Stimulated activated naive CD8-positive, alpha-beta T cell treated with anti-CD3 and anti-CD28 coated beads, Interleukin-15, amount 100 ng/mL, for 72 hours (primary cell): ENCODE measurements at places on chromosomes 13 and 19.

GRCh38 chr19:38031423-38031770, 124.4 kb downstream of the SIPA1L3 start:
- no peak for DNase-seq

DNA sequence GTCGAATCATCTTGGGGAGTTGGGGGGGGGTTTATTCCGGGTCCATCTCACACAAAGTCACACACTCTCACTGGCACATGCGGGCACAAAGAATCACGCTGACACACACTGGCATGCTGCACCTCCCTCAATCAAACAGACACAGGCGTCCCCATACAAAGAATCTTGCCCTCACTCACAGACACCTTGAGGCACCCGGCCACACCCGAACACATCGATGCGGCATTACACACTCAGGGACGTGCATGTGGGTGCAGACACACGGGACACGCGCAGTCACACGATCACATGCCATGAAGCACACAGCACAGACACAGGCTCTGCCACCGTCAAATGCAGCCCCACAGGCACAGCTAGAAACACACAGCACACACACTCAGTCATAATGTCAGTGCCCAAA, 7.8 kb downstream of the NFIX start:
- no peak for DNase-seq

DNA sequence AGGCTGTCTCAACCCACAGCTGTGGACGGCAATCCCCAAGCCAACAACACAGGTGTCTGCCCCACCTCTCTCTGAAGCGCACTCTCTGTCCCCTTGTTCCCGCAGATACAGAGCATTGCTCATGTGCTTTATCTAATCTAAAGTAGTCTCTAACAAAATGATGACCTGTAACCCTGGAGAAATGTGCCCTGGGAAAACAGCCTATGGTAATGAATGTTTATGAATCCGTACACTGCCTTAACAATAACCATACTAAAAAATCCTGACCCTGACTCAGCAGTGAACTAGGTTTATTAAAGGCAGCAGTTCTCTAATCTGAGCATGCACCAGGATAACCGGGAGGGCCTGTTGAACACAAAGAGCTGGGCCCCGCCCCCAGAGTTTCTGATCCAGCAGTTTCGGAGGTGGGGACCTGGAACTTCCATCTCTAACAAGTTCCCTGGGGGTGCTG, 50.7 kb upstream of the SLC15A1 start:
- DNase-seq, result no peak

DNA sequence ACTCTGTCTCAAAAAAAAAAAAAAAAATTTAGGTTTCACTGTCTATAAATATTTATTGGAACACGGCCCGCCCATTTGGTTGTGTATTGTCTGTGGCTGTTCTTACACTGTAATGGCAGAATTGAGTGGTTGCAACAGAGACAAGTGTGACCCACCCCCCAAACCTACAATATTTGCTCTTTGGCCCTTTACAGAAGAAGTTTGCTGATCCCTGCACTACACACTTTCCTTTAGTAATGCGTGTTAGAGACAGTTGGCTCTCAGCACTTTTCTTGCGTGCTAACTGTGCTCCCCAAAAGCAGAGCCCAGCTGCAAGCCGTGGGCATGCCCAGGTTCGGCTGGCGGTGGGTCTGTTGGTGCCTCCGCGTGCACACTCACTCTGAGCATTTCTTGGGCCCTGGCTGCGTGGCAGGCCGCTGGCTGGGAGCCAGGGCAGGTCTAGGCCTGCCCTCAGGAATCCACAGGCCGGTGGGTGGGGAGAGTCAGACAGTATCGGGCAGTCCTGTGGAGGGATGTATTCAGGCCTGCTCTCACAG, 72.6 kb downstream of the SIPA1L3 start:
- no peak for DNase-seq

- DNase-seq, result peak; percentile 61
Measured at GRCh38 chr19:23283925-23284324, 33.7 kb upstream of the ZNF724 start.

DNA sequence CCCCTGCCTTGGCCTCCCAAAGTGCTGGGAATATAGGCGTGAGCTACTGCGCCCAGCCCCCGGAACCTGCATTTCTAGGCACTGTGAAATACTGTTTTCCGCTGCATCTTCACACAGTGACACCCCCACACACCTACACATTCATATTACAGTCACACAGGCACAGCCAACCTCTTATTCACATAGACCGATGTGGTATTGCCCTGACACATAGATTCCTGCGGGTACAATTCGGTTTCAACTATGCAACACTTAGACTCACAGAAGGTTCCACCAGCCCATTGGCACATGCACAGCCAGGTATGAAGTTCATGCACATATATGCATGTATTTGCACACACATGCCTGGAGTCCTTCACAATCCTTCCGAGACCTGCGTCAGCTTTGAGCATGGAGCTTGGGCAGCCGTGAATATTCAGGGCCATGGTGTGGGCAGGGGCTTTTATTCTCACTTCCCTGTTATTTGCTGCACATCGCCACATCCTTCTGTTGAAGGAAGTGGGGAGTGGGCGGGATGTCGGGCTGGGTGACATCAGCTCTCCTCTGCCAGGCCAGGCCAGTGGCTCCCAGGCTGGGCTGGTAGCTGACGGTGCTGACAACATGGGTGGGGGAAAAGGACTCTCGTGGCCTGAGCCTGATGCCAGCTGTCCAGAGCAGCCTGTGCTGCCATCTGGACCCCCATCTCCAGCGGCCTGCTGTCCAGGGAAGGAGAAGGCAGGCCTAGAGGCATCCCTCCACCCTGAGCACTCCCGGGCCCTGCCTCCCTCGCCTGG, 5.4 kb upstream of the CDC37 start:
- DNase-seq, result no peak

DNA sequence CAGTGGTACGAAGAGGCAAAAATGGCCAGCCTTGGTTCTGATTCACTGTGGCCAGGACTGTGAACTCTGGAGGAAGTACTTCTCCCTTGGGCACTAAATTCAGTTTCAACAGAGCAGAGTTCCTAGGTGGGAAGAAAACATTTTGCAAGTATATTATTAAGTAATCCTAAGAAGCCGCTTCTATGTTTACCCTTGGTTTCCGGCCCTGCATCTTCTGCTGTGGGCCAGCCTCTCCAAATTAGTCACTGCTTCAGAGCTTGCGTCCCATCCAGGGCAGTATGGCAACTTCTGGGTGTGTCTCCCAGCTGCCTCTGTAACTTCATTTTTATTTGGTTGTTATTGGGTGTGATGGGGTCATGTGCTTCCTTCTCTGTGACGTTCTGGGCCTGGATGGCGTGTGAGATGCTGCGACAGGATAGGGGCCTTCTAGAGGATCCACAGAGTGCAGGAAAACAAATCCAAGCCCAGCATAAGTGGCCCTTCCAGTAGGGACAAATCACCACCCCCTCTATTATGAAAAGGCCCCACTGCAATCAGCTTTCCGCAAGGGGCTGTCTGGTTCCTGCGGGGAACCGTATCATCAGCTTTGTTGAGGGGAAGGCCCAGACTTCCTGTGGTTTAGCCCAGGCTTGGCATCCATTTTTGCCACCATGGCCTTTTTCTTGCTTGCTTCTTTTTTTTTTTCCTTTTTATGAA, 55.1 kb upstream of the C1QTNF9 start:
- peak; percentile 49 for DNase-seq

DNA sequence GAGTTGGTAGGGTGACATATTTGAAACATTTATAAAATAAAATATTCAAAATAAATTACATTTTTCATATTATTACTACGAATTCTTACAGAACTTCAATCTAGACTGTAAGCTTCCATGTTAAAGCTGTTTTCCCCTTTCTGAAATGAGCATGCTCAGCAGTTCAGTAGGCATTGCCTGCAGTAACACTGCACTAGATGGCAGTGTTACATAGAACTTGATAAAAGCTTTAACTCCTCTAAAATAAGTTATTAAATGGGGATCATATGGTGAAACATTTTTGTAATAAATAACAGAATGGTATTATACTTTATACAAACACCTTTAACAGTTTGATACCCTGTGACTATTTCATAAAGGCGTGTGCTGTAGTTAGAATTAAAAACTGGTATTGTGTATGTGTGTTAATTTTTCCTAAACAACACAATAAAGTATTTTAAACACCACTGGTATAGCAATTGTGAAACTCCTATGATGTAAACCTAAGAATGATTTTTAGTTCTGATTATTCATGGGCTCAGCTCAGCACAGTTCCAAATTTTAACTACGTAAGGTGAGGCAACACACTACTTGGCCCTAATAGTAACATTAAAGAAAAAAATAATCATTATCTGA, 11.6 kb upstream of the GPR18 start:
- no peak for DNase-seq

GRCh38 chr13:95438297-95438696, 114.2 kb upstream of the CLDN10 start:
- no peak for DNase-seq

DNA sequence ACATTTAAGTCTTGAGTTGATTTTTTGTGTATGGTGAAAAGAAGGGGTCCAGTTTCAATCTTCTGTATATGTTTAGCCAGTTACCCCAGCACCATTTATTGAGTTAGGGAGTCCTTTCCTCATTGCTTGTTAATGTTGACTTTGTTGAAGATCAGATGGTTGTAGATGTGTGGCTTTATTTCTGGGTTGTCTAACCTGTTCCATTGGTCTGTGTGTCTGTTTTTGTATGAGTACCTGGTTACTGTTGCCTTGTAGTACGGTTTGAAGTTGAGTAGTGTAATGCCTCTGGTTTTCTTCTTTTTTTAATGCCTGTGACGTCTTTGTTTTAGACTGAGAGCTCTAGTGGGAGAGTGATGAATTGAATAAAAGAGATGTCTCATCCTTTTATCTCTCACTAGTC, 83.2 kb downstream of the NBEA start:
- DNase-seq, result no peak

GRCh38 chr19:16025108-16026101, 50.9 kb upstream of the TPM4 start:
- no peak for DNase-seq

DNA sequence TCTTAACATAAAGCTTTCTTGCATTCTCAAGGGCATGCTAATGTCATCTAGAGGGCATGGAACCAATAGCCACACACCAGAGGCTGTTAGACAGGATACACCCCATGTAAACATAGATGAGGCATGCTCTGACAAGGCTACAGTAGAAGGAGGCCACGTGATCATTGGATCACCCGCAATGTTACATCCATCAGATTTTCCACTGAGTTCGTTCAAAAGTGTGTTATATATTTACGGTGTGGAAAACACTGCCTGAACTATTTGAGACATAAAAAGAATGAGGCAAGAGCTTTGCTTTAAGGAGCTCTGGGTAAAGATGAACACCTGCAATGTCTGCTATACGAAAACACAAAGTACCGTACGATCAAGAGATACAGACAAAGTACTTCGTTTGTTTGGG, 817.5 kb upstream of the SLC10A2 start:
- DNase-seq, result no peak

DNA sequence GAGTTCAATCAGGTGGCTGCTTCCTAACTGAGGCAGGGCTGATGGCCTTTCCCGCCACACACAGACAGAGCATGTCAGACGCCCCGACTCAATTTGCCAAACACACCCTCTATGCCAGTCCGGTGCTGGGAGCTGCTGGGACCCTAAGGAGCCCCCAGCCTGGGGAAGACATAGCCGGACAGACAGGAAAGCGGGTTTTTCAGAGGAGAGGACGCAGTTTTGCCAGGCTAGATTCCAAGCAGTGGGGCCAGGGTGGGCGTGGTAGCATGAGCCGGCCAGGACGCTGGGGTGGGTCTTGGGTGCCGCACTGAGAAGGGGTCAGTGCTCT, 19.8 kb downstream of the MAST3 start:
- no peak for DNase-seq

GRCh38 chr13:108407495-108407894, 138.0 kb downstream of the TNFSF13B start:
- DNase-seq, result no peak

DNA sequence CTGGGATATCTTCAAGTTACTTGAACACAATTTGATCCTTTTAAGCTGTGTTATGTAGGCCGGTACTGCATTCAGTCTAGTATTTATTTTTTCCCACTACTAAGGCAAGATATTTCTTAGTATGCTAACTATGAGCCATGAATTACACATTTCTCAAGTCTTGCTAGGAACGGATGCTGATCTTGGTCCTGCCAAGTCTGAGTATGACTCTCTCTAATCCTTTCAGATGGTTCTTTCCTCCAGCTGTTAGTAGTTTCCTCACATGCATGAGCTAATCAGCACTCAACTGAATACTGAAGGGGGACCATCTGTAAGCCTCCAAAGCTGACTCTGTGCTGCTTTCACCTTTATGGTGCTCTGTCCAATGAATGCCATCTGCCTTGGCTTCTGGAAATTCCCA, 460.3 kb downstream of the KCTD12 start:
- no peak for DNase-seq

DNA sequence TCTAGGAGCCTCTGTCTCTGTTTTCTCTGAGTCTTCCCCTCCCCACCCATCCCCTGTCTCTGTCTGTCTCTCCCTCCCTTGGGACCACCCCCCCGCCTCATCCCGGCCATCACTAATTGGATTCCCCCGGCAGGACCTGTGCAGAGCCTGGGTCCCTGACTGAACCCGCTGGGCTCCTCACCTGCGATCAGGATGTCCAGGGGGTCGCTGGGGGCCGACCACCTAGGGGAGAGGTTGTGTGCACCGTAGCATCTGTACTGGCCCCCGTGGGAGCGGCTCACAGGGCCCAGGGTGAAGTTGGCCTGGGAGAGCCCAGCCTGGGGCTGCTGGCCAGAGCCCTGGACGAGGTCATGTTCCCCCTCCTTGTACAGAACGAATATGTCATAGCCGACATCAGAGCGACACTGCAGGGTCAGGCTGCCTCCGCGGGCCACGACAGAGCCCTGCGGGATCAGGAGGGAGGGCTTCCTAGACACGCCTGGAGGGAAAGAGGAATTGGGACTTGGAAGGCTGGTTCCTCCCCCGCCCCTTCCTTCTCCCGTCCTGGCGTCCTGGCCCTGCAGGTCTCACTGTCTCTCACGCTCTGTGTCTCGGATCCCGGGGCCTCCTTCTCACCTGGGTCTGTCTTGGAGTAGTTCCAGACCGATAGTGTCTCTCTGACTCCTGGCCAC, 1.8 kb downstream of the LILRB5 start:
- no peak for DNase-seq

DNA sequence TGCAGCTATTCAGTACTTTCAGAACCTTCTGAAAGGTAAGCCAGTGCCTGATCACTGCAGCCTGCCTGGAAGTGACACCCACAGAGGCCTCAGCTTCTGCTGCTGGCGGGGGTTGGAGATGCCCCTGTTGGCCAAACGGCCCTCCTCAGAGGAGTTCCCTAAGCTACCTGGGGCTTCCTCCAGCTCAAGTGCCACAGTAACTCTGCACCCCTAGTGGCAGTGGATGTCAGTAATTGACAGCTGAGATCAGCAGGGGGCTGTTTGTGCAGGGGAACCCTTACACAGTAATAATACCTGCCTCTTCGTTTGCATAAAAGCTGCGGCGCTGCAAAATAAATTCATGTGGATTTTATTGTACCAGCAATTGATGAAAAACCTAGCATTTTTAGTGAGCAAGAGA, 28.9 kb downstream of the TDRD12 start:
- DNase-seq, result peak; percentile 16

GRCh38 chr13:21043898-21044297, 17.5 kb downstream of the LATS2 start:
- no peak for DNase-seq

GRCh38 chr19:1618157-1619093, 13.2 kb upstream of the UQCR11 start:
- peak; percentile 24 for DNase-seq

- no peak for DNase-seq
Measured at GRCh38 chr19:46033401-46033800, 7.4 kb downstream of the IGFL4 start.

GRCh38 chr19:1824252-1824622, 12.2 kb upstream of the ATP8B3 start:
- DNase-seq, result no peak

GRCh38 chr13:50636007-50636704, 207.3 kb downstream of the DLEU7 start:
- DNase-seq, result no peak
